ENCODE measurements at places on chromosomes 1 and 21.

DNA sequence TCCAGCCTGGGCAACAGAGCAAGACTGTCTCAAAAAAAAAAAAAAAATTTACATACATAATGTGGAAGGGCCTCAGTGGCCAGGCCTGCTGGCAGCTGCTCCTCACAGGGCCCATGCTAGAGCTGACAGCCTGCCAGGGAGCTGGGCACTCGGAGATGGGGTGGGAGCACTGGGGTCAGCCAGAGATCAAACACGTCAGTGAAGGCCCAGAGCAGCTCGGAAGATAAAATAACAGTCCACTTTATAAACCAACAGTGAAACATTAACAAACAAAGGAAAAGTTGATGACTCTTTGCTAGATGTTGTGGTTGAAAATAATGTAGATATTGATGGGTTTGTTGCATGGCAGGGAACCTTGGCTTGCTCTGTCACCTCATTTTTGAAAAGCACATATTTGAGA is 42.7 kb downstream of the ATP5PF start:
- peaks cover 8% of the 10 kb centered on the region for H3K36me3 ChIP-seq
- DNase-seq, result no peak
- H3K4me3 ChIP-seq, result no peak overlapping the region
- H3K27ac ChIP-seq, result no peak overlapping the region
- no peaks in the 10 kb centered on the region for H3K4me1 ChIP-seq
- no peaks in the 10 kb centered on the region for H3K27me3 ChIP-seq

DNA sequence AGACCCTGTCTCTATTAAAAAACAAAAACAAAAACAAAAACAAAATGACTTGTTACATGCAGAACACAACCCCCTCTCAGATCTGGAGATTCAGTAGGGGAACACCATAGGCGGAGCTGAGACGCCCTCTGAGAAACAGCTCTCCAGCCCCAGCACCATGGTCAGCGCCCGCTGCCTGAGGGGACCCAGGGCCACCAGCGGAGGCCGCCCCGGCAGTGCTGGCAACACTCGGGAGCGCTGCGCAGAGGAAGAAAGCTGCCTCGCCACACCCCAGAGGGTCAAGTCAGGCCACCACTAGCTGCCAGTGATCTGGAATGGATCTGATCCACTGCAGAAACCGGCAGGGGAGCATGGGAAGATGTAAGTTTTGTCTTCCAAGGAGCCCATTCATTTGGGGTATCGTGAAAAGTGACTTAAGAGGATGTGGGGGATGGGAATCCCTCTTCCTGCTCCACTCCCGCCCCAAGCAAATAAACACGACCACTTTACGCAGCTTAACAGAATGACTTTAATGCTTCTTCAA is 3.1 kb downstream of the ACTA1 start:
- H3K36me3 ChIP-seq, result peaks cover 7% of the 10 kb centered on the region
- H3K27me3 ChIP-seq, result peaks cover 22% of the 10 kb centered on the region
- no peak overlapping the region for H3K27ac ChIP-seq
- DNase-seq, result peak; percentile 88
- H3K4me3 ChIP-seq, result peak overlapping the region; percentile 77

DNA sequence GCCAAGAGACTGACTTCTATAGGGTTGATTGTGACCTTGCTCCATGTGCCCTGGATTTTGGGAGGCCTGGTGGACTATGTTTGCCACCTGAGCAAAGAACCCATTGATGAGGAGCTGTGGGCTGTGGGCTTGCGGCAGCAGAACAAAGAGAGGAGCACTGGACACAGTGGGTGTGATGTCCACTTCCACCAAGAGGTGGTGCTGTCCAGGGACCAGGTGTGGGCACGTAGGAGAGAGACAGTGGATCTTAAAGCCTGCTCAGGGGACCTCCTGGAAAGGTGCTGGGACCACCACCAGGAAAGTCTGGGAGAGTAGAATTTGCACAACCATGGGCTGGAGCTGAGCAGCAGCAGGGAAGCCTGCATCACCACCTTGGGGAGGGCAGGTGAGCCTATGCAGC is 106.7 kb upstream of the ETS2 start:
- no peaks in the 10 kb centered on the region for H3K36me3 ChIP-seq
- no peak overlapping the region for H3K4me3 ChIP-seq
- H3K4me1 ChIP-seq, result no peaks in the 10 kb centered on the region
- DNase-seq, result peak; percentile 46
- H3K27ac ChIP-seq, result no peak overlapping the region

- H3K36me3 ChIP-seq, result no peaks in the 10 kb centered on the region
- no peak for DNase-seq
- H3K4me1 ChIP-seq, result no peaks in the 10 kb centered on the region
- no peaks in the 10 kb centered on the region for H3K27me3 ChIP-seq
Observed at GRCh38 chr1:25537153-25537831, 6.1 kb upstream of the LDLRAP1 start.

DNA sequence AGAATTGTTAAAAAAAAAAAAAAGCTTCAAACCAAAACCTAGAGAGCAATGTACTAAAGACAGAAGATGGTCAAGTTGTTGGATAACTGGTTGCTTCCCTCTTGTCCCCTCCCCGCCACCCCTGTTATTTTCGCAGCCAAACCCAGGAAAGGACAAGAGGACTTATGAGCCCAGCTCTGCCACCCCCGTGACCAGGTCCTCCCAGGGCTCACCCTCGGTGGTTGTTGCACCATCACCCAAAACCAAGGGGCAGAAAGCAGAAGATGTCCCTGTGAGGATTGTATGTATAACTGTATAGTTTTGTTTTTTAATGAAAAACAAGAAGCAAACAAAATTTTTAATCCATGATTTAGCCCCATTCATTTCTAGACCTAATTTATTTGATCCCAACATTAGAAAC is 69.4 kb downstream of the VPS26C start:
- H3K36me3 ChIP-seq, result peaks cover 12% of the 10 kb centered on the region
- H3K4me1 ChIP-seq, result 0 out of 2 replicates have a peak, but pooled peaks cover 1% of the 10 kb centered on the region
- no peak overlapping the region for H3K27ac ChIP-seq
- H3K27me3 ChIP-seq, result no peaks in the 10 kb centered on the region

- H3K36me3 ChIP-seq, result no peaks in the 10 kb centered on the region
- H3K27ac ChIP-seq, result no peak overlapping the region
- H3K4me3 ChIP-seq, result no peak overlapping the region
- H3K27me3 ChIP-seq, result no peaks in the 10 kb centered on the region
- no peaks in the 10 kb centered on the region for H3K4me1 ChIP-seq
Observed at GRCh38 chr1:194069168-194069830, 882.9 kb upstream of the B3GALT2 start.

DNA sequence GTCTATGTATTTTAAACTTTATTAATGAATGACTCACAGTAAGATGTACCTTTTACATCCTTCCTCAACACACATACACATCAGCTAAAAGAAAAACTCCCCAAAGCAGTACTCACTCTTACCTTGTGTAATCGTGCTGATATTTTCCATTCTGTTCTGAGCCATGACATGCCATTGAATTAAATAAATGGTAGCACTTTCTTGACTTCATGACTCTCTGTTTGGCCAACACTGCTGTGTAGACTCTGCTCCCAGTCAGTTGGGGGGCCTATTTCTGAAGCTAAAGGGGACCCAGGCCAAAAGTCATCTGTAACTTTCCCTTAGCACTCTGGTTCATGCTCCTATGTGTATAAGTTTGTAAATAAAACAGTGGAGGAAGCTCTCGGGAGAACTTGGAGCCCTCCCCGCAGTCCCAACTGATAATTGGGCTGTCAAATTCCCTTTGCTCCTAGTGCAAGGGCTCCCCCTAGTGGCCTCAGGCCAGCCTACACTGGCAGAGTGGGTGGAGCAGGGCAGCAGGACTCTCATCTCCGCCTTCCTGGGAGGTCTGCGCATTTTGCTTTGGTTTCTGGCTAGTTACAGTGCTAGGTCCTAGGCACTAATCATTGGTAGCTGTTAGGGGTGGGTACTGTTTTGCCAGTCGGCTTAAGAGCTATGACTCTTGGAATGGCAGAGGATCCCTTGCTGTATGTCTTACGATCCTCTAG is 1.7 kb upstream of the FYB2 start:
- no peak overlapping the region for H3K27ac ChIP-seq
- H3K4me3 ChIP-seq, result no peak overlapping the region
- peak; percentile 89 for DNase-seq
- no peaks in the 10 kb centered on the region for H3K36me3 ChIP-seq
- no peaks in the 10 kb centered on the region for H3K27me3 ChIP-seq

GRCh38 chr1:203189951-203190352 is 3.4 kb upstream of the CHI3L1 start:
- no peak overlapping the region for H3K27ac ChIP-seq
- no peak overlapping the region for H3K4me3 ChIP-seq
- DNase-seq, result no peak
- H3K4me1 ChIP-seq, result peaks cover 6% of the 10 kb centered on the region
